ENCODE measurements at places on chromosomes 6 and 20.

DNA sequence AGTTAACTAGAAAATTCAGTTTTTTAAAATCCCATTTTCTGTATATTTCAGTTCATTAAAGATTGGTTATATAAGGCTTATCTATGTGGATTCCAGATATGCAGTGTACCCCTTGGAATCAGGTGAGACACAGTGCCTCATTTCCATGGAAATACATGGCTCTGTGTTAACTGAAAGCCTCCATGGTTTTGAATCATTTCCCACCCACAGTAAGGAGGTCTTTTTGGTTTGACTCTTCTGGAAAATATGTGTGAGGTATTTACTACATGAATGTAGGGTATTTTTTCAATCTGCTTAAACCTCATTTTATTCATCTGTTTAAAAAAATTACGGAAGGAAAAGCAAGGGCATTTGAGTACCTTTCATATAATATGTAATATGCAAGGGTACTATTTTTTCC, 25.5 kb downstream of the RNF144B start:
- no peak for DNase-seq

DNA sequence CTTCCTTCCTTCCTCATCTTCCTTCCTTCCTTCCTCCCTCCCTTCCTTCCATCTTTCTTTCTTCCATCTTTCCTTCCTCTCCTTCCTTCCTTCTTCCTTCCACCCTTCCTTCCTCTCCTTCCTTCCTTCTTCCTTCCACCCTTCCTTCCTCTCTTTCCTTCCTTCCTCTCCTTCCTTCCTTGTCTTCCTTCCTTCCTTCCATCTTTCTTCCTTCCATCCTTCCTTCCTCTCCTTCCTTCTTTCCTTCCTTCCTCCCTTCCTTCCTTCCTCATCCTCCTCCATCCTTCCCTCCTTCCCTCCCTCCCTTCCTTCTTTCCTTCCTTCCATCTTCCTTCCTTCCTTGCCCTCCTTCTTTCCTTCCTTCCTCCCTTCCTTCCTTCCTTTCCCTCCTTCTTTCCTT, 361.4 kb upstream of the TSHZ2 start:
- no peak for DNase-seq

DNA sequence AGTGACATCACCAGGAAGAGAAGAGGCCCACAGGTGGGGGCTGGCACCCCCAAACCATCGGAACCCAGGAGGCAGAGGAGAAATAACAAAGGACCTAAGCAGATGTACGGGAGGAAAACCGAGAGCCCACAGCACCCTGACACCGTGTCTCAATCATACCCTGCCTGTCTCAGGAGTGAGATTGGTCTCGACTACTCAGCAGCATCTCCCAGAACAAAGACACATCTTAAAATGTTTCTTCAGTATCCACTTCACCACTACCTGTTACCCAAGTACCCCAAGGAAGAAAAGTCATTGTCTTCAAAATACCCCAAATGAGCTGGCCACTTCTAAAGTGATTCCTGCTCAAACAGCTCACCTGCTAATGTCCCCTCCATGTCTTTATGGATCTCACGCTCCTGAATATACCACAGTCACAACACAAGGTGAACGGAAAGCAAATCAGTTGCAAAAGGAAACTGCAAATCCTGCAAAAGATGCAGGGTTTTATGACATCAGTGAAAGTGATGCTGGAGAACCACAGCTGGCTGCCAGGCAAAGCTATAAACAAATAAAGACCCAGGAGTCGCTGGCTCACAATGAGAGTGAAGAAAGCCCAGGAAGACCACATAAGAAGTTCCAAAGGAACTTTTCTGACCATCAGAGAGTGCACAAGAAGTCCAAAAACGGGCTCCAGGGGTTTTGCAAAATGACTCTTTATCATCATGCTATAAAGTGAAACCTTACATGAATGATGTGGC, 44.1 kb downstream of the PREX1 start:
- DNase-seq = no peak

DNA sequence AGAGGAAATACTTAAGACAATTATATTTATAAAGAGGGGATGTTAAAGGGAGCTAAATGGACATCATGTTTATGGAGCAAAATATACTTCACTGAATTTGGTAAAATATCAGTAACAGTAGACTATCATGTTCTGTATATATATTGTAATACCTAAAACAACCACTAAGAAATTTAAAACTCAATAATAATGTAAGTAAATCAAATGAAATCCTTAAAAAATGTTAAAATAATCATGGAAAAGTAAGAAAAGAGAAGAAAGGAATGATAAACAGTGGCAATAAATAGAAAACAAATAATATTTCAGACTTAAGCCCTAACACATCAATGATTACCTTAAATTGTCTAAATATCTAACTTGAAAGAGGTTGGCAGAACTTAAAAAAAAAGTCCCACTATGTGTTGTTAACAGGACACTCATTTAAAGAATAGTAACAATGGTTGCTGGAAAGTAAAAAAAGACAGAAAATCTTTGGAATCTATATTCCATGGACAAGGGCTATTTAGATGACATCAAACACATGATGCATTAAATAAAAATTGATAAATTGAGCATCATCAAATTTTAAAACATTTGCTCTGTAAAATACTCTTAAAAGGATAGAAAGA, 842.2 kb upstream of the MAP3K7 start:
- DNase-seq = no peak

GRCh38 chr6:33147807-33148666, 44.2 kb downstream of the COL11A2 start:
- DNase-seq = no peak

Data from GM19239 (cell line).